T-helper 2 cell treated with Interferon-gamma antibody and Interleukin-4, amounts not matched to agents 5 μg/mL and 100 μg/mL, for 36 hours (primary cell): ENCODE measurements at places on chromosomes 1 and 21.
A peak's percentile ranks its signal among the peaks of the same experiment; 100 is the strongest.

DNA sequence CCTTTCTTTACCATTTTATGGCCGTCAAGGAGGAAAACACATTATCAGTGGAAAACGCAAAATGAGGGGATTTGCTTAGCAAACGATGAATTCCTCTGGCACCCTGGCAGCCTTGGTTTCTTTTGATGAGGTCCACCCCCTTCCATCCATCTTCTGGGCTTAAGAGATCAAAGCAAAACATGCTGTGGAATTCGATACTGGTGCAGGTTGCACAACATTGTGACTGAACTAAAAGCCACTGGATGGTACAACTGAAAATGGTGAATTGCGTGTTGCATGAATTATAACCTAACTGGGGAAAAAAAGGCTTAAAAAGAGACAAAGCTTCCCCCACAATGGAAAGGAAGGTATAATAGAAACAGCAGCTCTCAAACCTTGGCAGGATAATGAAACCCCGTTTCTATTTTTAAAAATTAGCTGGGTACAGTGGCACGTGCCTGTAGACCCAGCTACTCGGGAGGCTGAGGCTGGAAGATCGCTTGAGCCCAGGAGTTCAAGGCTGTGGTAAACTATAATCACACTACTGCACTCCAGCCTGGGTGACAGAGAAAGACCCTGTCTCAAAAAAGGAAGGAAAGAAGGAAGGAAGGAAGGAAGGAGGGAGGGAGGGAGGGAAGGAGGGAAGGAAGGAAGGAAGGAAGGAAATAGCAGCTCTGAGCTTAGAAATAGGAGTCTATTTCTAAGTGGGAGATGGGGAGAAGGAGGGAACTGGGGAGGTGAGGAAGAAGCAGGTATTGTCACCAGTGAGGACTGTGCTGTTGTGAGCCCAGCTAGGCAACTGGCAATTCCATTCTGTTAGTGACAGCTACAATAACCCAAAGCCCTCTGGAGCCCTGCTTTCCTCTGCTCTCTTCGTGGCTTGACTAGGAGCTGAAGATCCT, 29.0 kb upstream of the LGALS8 start:
- no peak for DNase-seq

GRCh38 chr1:108182959-108183700, 17.0 kb downstream of the SLC25A24 start:
- no peak for DNase-seq

DNA sequence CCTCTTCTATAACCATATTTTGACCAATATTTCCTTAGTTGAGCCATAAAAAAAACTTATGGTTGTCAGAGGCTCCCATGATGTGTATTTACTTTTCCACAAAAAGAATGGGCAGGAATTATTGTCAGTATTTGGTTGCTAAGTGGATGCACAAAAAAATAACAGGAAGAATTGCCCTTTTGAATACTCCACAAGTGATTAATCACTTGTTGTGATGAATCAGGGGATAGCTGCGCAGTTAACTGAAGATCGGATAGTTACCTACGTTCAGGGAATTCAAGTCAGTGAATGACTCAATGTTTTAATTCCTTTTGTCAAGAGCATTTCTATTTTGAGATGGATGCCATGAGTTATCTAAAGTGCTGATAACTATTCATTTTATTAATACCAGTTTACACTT, 785.2 kb upstream of the B3GALT2 start:
- no peak for DNase-seq

- no peak for DNase-seq
Observed at GRCh38 chr1:211356723-211357407, 30.2 kb downstream of the TRAF5 start.

DNA sequence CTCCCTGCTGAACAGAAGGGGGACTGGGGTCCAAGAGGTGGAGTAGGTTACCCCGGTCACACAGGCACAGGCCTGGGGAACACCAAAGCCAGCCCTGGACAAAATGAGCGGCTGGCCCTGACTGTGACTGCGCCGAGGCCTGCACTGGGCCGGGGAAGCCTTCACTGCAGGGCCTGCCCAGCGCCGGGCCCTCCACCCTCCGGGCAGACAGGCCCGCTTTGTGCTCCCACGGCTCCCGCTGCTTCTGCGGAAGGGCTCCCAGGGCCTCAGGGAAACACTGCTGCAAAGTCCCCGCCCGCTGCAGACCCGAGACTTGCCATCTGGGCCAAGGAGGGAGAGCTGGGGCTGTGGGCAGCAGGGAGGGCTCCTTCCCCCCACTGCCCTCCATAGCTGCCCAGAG, 35.3 kb downstream of the MEGF6 start:
- DNase-seq = no peak

DNA sequence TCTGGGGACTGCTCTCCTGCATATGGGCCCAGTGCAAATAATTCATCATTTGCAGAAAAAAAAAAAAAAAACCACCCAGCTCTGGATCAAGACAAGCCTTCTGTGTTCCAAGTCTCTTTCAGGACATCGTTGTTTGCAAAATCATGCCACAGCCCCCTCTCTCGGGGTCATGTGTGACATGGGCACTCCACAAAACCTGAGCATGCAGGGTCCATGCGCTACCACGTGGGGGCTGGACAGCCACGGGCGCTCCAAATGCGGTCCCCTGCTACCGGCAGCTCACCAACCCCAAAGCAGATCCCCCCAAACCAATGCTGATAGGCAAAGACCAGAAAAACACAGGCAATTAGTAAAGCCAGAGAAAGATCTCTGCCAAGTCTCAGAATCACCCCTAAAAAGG, 17.6 kb downstream of the NPHP4 start:
- no peak for DNase-seq

- DNase-seq = peak; percentile 51
Observed at GRCh38 chr1:24416666-24417391, 1.2 kb downstream of the NIPAL3 start.

- no peak for DNase-seq
Observed at GRCh38 chr1:161171696-161172095, 5.5 kb downstream of the PPOX start.

DNA sequence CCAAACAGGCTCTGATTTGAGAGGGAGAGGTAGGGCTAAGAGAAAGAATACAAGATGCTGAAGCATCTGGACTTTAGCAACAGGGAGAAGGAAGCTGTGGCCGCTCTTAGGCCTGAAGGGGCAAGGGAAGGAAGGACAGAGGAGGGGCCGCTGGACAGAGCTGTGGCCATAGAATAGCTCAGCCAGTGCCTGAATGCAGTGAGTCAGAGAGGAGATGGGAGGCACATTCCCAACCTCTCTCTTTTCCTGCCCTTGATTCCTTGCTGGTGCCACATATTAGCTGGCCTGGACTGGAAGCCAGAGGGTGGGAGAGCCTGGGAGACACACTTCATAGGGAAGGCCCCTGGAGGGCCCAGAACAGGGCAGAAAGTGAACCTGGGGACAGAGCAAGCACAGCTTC, 83.4 kb upstream of the POU3F1 start:
- DNase-seq = no peak

DNA sequence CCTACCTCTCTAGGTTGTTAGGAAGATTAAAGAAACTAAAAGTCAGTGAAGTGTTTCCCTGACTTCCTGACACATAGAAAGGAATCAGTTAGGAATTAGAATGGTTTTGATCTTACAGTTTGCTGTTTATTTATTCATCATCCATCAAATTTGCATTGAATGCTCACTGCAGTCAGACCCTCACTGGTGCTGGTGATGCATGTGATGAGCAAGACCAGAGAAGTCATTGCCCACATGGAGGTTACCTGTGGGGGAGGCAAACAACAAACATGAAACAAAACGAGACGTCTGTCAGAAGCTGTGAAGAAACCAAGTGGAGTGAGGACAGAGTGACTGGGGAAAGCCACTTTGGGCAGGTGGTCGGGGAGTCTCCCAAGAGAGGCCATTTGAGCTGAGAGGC, 6.4 kb downstream of the CTPS1 start:
- DNase-seq = no peak

DNA sequence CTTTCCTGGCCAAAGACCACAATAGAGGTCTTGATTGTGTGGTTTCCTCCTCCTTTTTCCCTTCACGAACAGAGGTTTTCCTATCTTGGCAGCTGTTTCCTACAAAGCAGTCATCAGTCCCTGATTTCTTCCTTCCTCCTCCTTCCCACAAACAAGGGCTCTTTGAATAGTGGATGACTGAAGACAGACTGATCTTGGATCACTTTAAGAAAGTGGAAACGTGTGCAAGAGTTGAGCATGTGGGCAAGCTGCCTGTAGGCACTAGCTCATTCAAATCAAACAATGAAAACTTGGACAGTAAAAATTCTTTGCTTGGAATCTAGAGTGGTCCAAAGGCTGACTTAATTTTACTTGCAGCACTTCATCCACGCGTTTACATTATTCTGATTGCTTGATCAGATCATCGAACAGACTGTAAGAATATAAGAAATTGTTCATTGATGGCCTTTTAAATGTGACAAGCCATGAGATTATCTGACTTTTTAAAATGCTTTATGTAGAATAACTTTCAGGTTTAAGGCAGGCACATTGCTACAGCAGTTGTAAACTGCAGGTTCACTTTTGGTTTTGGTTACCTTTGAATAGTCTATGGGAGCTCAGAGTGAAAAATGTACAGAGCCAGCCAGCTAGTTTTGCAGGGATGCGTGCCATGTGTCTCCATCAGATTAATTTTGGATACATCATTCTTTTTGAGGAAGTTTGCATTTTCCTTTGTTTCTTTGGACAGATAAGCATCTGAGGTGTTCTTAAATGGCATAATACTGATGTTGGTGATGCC, 34.4 kb downstream of the ADGRL2 start:
- DNase-seq = no peak

DNA sequence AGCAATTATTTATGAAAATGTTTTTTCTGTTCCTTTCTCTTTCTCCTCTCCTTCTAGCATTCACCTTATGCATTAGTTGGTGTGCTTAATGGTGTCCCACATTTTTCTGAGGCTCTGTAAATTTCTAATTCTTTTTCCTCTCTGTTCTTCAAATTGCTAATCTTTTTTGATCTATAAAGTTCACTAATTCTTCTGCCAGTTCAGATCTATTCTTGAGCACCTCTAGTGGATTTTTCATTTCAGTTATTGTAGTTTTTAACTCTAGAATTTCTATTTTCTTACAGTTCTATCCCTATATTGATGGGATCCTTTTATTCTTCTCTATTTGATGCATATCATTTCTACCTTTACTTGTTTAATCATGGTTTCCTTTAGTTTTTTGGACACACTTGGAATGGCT, 22.4 kb downstream of the CFAP57 start:
- no peak for DNase-seq

DNA sequence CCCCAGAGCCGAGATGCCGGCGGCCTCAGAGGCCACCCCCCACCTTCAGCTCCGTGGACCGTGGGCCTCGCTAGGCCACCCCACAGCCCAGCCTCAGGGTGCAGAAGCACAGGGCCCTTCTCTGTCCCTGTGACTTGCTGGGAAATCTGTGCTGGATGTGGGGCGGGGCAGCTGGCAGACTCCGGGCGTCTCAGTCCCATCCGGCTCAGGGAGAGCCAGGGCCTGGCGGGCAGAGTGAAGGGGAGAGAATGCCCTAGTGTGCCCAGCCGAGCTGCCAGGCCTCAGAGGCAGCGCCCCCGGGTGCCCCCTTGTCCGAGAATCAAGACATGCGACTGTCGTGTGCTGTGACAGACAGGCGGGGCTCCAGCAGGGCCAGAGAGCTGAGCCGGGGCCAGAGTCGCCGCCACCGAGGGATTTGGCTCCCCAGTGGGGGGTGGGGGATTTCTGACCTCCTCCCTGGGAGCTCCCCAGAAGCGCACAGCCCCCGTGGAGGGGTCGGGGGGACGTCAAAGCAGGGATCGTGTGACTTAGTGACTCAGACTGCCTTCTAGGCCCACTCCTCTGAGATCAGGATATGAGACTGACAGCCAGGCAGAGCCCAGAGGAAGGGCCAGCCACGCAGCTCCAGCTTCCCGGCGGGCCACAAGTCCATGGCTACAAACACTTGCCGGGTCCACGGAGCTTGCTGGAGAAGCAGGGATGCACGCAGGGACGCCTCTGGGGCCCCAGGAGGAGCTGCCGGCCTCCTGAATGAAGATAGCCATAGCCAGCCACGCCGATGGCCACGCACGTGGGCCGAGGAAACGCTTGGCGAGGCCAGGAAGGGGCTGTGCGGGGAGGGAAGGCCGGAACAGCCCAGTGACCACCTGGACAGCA, 11.9 kb downstream of the COL6A1 start:
- DNase-seq = no peak

- DNase-seq = no peak
Observed at GRCh38 chr1:50441183-50441582, 17.9 kb upstream of the DMRTA2 start.

- no peak for DNase-seq
Observed at GRCh38 chr1:72690871-72691270, 408.5 kb upstream of the NEGR1 start.

GRCh38 chr21:41364308-41364707, 2.5 kb downstream of the MX2 start:
- no peak for DNase-seq

DNA sequence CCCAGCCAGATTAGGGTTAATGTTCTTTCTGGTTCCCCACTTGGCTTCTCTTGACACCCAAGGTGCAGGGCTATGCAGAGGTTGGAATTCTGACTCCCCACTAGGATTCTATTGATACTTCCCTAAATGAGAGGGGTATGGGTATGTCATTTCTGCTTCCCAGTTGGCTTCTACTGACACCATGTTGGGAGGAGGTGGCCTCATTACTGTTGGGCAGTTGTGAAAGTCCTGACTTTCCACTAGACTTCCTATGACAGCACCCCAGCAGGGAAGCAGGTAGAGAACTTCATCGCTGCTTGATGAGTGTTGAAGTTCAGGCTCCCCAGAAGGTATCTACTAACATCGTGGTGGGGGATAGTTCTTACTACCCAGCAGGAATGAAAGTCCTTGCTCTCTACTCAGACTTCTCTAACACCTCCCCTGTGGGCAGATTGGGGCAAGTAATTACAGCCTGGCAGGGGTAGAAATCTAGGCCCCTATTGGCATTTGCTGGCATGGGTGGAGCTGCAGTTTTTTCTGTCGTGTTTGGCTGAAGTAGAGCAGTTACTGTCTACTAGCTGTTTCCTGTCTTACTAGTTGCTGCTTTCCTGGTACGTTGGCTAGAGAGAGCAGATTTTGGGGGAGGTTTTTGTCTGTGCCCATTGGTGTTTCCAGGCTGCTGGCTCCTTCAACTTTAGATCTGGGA, 41.5 kb downstream of the ZYG11B start:
- no peak for DNase-seq

DNA sequence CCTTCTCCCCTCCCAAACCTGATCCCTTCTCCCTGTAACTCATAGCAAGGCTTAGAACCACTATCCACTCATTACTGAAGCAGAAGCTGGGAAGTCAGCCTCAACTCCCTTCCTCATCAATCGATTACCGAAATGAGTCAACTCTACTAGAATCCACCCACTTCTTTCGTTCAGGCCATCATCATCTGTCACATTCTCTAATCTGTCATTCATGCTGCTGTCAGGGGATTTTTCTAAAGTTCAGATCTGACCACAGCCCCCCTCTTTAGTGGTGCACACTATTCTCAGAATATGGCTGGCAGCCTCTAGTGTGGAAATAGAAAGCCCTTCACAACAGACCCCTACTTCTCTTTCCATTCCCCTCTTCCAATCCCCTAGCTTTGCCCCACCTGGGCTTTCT, 5.1 kb downstream of the NT5C1A start:
- DNase-seq = peak; percentile 82

- no peak for DNase-seq
Observed at GRCh38 chr1:164223378-164223777, 335.6 kb upstream of the PBX1 start.

- DNase-seq = no peak
Observed at GRCh38 chr1:228475812-228476211, 11.4 kb upstream of the RNF187 start.
